Substantia nigra (tissue), 51 donors: ENCODE measurements at places on chromosomes 6 and 20.

- DNase-seq = no peak
Observed at GRCh38 chr6:72916298-72916697, 294.4 kb downstream of the KCNQ5 start.

DNA sequence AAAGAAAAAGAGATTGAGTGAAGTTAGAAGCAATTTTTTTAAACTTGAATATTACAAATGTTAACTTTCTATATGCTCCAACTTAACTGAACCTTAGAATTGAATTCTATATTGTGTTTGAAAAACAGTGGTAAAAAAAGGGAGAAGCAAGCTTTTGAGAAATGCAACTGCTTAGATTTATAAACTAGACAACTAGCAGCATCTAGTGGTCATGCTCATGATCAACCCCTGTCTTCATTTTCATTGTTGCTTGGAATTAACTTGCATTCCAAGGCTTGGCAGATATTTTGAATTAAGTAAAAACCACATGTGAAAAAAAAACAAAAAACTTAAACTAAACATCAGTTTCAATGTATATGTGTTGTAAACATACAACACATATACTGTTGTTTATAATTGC, 113.1 kb downstream of the C6orf58 start:
- no peak for DNase-seq

DNA sequence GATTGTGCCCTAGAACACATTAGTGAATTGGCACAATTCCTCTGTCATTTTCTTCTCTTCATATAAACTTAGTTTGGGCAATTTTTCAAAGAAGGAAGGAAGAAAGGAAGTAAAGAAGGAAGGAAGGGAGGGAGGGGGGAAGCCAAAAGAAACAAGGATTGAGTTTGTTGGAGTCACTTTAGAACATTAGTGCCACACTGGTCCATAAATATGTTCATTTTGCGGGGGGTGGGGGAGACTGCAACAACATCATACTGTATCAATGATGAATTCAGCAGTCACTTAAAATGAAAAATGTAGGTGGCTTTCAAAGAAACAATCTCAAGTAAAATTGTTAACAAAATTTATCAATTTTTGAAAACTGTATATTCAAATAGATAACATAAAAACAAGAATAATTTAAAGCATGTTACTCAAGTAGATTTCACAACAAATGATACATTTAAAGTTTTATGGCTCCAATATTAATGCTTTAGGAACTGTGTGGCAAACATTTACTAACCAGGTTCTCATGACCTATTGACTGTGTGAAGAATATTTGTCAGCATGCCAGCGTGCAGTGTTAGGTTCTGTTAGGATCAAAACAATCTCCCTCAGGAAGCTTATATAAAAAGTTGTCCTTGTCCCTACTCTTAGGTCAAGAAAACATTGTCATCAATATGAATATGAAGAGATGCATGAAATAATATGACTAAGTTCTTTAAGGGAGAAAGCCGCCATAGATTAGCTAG, 208.1 kb upstream of the AGPAT4 start:
- DNase-seq = no peak

DNA sequence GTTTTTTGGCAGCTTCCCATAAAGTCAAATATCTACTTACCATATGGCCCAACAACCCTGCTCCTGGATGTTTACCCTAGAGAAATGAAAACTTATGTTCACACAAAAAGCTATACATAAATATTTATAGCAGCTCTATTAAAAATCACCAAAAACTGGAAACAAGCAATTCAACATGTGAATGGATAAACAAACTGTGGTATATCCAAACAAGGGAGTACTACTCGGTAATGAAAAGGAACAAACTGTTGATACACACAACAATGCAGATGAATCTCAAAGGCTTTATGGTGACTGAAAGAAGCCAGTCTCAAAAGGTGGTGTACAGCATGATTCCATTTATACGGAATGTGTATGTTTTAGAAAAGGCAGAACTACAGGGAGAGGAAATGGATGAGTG, 48.4 kb downstream of the PREX1 start:
- DNase-seq = no peak

GRCh38 chr6:159640322-159640721, 52.7 kb downstream of the SOD2 start:
- no peak for DNase-seq

- no peak for DNase-seq
Observed at GRCh38 chr6:152229330-152229729, 407.8 kb downstream of the SYNE1 start.

DNA sequence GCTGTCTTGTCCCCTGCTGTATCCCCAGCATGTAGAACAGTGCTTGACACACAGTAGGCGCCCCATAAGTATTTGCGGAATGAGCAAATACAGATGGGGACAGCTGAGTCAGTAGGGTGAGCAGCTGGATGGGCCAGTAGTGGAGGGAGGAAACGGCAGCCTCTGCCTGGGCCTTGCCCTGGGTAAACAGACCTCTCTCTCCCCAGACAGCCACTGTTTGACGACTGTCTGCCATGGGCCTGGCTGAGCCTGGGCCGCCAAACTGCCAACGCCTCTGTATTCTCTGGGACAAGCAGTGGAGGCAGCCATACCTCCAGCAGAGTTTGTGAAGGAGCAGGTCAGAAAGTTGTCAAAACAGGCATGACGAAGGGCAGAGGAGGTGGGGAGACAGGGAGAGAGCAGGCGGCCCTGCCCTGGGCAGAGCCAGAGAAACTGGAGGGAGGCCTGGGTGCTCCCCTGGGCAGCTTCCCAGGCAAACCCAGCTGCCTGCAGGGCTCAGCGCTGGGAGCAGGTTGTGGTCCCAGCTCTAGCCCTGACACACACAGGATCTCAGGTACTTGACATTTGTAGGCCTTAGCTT, 15.2 kb downstream of the HNF4A start:
- no peak for DNase-seq

- DNase-seq = no peak
Observed at GRCh38 chr6:74447013-74447412, 751.0 kb downstream of the CD109 start.
